ENCODE measurements at places on chromosomes 16 and 17.
A peak's percentile ranks its signal among the peaks of the same experiment; 100 is the strongest.

- no peak for DNase-seq
These were observed 31.2 kb downstream of the CDK5R1 start for GRCh38 chr17:32517982-32518381.

GRCh38 chr16:4336701-4337539 lies 14.2 kb downstream of the PAM16 start:
- DNase-seq: no peak

GRCh38 chr16:62038225-62038624 lies 2.0 kb upstream of the CDH8 start:
- no peak for DNase-seq

- DNase-seq: no peak
These were observed 30.7 kb upstream of the PIK3R6 start for GRCh38 chr17:8898126-8898525.

DNA sequence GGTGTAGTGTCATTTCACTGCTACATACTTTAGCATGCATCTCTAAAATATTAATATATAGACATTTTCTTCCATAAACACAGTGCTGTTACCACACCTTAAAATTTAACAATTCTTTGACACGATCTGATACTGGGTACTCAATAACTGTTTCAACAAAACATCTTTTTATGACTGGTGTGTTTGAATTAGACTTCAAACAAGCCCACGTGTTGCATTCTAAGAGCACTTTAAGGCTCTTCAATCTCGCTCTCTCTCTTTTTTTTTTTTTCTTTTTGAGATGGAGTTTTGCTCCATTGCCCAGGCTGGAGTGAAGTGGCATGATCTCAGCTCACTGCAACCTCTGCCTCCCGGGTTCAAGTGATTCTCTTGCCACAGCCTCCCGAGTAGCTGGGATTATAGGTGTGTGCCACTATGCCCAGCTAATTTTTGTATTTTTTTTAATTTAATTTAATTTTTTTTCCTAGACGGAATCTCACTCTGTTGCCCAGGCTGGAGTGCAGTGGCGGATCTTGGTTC lies 15.8 kb upstream of the SLC46A1 start:
- no peak for DNase-seq

- no peak for DNase-seq
These were observed 5.6 kb downstream of the FMNL1 start for GRCh38 chr17:45227101-45227925.

DNA sequence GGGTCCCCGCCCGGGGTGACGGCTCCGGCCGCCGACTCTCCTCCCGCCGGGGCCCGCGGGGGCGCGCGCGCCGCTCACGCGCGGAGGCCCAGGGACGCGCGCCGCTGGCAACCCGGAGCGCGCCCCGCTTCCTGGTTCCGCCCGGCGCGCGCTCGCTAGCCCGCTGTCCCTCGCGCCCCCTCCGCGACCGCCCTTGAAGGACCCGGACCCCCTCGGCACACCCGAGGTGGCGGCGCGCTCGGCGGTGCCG lies at the start of gene STAT5B:
TSS of gene STAT5B (minus strand) at position 33 of the 250 bp plus-strand sequence. CDS start 44,264 bp downstream, outside the sequence.
- peak; percentile 61 for DNase-seq

DNA sequence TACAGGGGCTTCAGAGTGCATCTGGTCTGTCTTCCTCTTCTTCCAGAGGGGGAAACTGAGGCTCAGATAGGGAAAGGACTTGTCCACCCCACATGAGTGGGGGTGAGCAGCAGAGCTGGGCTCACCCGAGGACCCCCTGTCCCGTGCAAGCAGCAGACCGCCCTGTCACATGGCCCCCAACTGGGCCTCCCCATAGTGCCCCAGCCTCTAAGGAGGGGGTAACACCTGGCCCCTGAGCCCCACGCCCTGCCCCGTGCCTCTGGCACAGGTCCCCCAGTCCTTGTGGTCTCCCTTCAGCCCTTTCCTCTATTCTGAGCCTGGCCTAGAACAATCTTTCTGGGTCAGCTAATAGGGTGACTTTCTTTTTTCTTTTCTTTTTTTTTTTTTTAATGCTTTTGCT lies 6.5 kb upstream of the NECAB2 start:
- DNase-seq: no peak

GRCh38 chr17:58340405-58340876 lies 11.6 kb downstream of the SUPT4H1 start:
- DNase-seq: no peak

DNA sequence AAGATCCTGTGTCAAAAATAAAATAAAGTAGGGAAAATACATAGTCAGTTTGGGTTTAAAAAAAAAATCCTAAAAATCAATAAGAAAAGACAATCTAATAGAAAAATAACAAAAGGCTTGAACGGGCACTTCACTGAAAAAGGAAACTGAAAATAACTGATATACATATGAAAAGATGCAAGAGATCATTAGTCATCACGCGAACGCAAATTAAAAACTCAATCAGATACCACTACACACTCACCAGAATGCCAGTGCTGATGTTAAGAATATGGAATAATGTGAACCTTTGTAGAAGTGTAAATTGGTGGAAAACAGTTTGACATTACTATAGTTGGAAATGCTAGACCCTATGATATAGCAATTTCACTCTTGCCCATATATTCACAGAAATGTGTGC lies 14.6 kb downstream of the GNGT2 start:
- no peak for DNase-seq

DNA sequence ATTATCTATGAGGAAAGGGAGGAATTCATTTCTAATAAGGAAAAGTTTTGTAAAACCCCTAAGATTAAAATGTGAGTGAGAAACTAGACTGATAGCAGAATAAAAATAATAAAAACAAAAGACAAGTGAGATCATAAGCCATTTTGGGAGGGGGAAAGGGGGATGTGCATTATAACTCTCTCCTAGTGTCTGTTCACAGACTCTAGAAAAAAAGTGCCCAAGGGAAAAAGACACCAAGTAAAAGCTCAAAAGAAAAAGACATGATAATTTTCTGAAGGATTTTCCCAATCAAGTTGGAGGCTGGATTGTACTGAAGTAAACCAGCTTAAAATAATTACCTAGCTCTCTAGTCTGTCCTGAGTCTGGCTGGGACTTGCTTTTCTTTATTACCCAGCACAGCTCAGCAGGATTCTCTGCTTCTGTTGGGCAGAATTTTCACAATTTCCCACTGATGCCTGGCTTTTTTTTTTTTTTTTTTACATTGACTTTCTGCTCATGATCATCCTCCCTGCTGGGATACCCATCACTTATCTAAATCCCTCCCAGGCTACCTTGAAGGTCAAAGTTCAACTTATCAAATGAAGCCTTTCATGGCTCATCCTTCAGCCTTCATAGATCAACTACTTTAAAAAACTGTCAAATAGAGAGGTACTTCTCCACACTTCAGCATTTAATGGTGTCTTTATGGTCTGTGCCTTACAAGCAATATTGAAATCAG lies 124.2 kb upstream of the KCNJ16 start:
- no peak for DNase-seq

DNA sequence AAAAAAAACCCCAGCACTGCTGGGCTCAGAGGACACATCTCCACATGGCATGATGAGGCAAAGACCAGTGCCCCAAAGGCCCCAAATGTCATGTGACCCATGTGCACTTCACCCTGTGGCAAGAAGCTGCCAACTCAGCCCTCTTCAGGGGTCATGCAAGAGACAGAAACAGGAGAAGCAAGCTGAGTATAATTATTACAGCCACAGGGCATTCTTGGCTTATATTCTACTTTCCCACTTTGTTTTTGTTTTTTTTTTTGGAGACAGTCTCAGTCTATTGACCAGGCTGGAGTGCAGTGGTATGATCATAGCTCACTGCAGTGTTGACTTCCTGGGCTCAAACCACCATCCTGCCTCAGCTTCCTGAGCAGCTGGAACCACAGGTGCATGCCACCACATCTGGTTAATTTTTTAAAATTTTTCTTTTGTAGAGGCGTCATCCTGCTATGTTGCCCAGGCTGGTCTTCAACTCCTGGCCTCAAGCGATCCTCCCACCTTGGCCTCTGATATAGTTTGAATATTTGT lies 32.7 kb upstream of the LITAF start:
- DNase-seq: no peak

DNA sequence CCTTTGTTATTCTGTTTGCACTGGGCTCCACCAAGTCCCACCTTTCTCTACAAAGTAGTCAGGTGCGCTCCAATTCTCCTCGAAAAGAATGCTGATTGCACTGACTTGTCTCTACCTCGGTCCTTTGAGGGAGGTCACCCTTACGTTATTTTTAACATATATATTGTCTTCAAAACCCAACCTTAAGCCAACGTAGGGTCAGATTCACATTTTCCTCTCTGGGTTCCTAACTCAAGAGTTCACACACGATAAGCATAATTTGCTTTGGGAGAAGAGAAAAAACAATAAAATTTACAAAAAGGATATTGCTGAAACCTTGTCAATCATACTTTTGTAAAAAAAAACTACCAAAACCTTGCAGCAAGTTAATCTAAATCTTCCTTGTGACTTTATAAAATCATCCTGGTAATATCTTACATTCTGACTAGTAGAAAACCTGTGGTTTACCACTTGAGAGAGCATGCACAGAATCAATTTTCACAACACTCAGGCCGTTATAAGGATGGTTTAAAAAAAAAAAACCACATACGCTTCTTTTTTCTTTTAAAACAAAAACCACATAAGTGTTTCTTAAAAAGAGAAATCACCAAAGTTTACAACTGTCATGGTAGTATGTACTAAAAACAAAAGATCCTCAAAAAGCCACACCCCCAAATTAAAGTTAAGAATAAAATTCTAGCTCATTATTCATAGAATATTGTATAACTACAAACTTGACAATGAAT lies 72.2 kb upstream of the TRAP1 start:
- DNase-seq: no peak

- peak; percentile 95 for DNase-seq
These were observed 140.6 kb downstream of the CDK5R1 start for GRCh38 chr17:32627239-32627996.

DNA sequence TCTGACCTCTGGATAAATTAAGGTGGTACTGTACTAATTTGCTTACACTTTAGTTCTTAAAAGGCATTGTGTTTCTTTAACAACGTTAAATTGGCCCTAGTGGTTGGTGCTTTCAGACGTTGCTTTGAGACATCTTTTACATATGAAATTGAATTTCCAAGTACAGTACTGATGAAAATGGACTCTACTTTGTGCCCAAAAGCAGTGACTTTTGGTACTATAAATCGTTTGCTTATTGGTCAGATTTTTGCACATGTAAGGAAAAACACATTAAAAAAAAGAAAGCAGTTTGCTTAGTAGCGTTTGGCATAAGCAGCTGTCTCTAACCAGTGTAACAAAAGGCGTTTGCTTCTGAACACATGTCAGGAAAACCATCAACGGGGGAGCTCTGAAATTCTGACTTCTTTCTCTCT lies 139.6 kb downstream of the CDK5R1 start:
- DNase-seq: peak; percentile 52

GRCh38 chr16:2296661-2297505 lies 29.0 kb upstream of the RNPS1 start:
- DNase-seq: no peak

- DNase-seq: peak; percentile 85
These were observed at the start of gene ZNF821 for GRCh38 chr16:71883849-71884638. Gene ZNF821, minus strand, starts transcription at chr16:71884182. Its CDS starts 4,236 bp downstream, at chr16:71879946.

- DNase-seq: no peak
These were observed 25.1 kb downstream of the C1QTNF1 start for GRCh38 chr17:79048826-79049755.

DNA sequence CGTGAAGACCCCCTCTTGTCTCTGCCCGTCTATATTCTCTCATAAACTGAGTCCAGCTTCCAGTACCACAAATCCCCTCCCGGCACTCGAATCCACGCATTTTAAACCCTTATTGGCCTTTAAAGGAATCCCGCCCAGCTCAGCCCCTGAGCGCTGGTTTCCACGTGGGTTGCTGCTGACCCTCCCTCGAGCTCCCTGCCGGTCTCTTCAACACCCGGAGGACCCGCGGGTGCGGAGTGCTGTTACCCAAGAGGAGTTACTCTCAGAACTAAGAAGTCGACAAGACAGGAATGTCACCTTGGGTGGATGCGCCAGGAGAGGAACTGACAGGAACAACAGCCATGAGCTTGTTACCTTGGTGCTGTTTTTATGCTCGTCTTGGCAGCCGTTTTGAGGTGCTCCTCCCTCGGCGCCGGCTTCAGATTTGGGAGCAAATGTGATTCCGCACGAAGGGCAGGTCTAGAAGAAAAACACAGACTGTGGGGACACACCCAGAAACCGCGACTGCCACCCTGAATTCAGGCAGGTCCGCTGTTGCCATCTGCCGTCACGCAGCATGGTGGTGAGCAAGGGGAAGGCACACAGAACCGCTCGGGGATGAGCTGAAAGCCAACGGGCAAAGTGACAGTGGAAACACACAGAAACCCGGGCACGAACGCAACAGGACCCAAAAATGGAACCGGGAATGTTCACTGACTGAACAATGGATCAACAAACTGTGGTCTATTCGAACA lies 112.7 kb upstream of the CREBBP start:
- no peak for DNase-seq

DNA sequence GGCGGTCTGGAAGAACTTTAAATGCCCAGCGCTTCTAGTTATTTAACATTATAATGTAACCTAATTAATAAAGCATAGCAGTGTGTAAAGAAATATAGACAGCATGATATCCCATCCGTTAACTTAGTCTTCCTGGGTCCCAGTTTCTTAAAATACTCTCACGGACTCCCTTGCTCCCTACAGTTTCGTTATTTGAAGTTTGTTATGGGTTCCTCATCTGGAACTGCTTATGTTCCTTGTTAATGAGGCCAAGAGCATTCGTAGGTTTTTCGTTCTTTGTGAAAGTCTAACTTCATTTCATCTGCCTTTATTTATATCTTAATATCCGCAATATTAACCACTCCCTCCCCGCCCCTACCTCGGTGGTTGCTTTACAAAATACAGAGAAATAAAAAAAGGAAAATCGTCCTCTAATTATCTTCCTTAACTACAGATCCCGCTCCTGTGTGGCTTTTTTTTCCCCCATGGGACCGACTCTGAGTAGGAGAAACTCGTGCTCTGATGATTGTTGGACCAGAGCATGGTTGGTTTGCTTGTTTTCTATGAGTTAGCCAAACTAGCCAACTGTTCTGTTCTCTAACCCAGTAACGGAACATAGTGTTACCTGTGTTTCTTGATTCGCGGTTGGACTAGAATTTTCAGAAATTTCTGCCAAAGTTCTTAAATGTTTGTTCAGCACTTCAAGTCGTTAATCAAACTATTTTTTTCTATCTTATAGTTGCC lies 863 bp downstream of the ADPRM start:
- DNase-seq: no peak

Data from COR-L47 (cell line).